ENCODE measurements at places on chromosomes 12 and 14. TPM values are rescaled to one million over a fixed set of nuclear protein-coding genes. Genes with fewer than 3 reads are reported as not detected.

GRCh38 chr14:64388533-64389285, 556 bp downstream of the MTHFD1 start:
- H3K36me3 ChIP-seq, result no peaks in the 10 kb centered on the region
- peak overlapping the region; percentile 22 for H3K4me3 ChIP-seq
- DNase-seq, result no peak
- H3K27me3 ChIP-seq, result no peaks in the 10 kb centered on the region

LRRK2 gene
- 23.3 TPM for total RNA-seq

SALL2 gene
- 12.2 TPM for total RNA-seq

DNA sequence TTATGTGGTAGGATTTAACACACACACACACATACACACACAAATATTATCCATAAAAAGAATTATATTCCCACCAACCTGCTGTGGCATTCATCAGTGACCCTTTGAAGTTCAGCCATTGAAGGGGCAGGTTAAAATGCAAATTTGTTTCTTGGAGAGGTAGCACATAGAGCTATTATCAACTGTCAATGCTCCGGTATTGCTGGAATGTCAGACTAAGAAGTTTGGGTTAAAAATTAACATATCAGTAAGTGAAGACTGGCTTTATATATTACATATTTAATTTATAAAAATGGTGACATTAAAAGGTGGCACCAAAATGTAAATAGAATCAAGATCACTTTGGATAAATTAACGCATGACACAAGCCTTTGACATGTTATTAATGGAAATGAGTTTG, 207.3 kb downstream of the DAD1 start:
- no peak overlapping the region for H3K27ac ChIP-seq
- no peaks in the 10 kb centered on the region for H3K27me3 ChIP-seq
- H3K36me3 ChIP-seq, result no peaks in the 10 kb centered on the region
- no peak overlapping the region for H3K4me3 ChIP-seq
- peaks cover 3% of the 10 kb centered on the region for H3K4me1 ChIP-seq

- H3K4me3 ChIP-seq, result no peak overlapping the region
- no peak overlapping the region for H3K27ac ChIP-seq
- H3K27me3 ChIP-seq, result no peaks in the 10 kb centered on the region
Measured at GRCh38 chr12:77894556-77894955, 63.9 kb downstream of the NAV3 start.

- H3K27ac ChIP-seq, result no peak overlapping the region
- no peaks in the 10 kb centered on the region for H3K4me1 ChIP-seq
- H3K36me3 ChIP-seq, result no peaks in the 10 kb centered on the region
- DNase-seq, result peak; percentile 51
- no peaks in the 10 kb centered on the region for H3K27me3 ChIP-seq
Measured at GRCh38 chr12:131942671-131943070, 7.1 kb upstream of the EP400 start.

FAM161B gene
- total RNA-seq, result 6.7 TPM

DNA sequence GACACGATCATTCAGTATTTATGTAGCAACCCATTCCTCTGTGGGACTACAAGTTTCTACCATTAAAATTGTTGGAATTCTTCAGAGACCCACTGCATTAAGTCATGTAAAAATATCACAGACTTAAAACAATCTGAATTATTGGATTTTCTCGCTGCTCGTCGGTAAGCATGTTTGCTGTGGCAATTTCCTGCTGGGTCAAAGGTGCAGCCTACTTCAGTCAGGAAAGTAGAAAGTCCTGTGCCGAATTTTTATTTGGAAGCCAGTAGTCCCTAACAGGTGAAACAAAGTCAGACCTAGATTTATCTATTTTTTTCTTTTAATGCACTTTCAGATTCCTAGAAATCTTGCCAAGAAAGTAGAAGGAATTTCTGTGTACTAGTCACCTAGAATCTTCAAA, 110.4 kb upstream of the MYL2 start:
- DNase-seq, result no peak
- H3K27me3 ChIP-seq, result no peaks in the 10 kb centered on the region
- H3K36me3 ChIP-seq, result no peaks in the 10 kb centered on the region
- no peak overlapping the region for H3K4me3 ChIP-seq
- no peaks in the 10 kb centered on the region for H3K4me1 ChIP-seq
- no peak overlapping the region for H3K27ac ChIP-seq

DNA sequence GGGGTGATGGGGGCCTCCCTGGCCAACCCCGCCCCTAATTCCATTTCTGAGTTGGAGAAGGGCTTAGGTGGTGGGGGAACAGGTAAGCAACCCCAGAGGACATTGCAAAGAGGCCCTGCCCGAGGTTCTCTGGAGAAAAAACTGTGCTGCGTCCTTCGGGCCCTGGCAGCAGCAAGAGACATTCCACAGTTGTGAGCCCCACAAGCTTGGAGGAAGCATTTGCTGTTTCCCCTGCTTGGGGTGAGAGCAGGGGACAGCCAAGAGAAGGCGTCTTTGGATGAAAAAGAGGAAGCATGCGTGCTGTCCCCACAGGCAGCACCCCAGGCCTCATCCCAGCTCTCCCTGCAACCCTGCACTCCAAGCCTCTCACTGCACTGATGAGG, 1.3 kb downstream of the BDKRB2 start:
- no peaks in the 10 kb centered on the region for H3K27me3 ChIP-seq
- DNase-seq, result no peak
- no peak overlapping the region for H3K4me3 ChIP-seq

DNA sequence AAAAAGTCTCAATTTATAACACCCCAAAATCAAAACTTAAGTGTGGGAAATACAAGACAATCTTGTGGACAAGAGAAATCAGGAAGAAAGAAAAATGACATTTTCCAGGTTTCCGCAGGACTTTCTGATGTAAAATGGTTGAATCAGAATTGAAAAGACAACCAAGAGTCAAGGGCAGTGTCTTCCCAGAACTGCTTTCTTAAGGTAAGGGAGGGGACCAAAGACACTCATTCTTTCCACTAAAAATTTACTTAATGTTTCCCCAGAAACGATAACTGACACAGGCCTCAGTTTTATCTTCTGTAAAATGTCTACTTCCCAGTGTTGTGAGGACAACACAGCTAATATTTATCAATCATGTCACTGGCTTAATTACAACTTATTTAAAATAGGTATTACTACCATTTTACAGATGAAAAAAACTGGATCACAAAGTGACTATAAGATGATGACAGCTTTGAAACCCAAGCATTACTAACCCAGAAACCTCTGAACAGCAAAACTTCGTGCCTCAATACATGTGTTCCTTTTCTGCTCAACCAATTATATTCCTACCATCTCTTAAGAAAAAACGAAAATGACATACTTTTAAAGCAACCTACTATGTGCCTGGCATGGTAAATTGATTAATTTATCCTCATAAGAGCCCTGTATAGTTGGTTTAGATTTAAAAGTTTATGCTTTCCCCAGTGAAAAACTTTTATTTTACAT, 4.6 kb downstream of the SINHCAF start:
- H3K4me1 ChIP-seq, result no peaks in the 10 kb centered on the region
- H3K4me3 ChIP-seq, result no peak overlapping the region
- H3K27ac ChIP-seq, result no peak overlapping the region
- no peaks in the 10 kb centered on the region for H3K36me3 ChIP-seq
- no peaks in the 10 kb centered on the region for H3K27me3 ChIP-seq

DNA sequence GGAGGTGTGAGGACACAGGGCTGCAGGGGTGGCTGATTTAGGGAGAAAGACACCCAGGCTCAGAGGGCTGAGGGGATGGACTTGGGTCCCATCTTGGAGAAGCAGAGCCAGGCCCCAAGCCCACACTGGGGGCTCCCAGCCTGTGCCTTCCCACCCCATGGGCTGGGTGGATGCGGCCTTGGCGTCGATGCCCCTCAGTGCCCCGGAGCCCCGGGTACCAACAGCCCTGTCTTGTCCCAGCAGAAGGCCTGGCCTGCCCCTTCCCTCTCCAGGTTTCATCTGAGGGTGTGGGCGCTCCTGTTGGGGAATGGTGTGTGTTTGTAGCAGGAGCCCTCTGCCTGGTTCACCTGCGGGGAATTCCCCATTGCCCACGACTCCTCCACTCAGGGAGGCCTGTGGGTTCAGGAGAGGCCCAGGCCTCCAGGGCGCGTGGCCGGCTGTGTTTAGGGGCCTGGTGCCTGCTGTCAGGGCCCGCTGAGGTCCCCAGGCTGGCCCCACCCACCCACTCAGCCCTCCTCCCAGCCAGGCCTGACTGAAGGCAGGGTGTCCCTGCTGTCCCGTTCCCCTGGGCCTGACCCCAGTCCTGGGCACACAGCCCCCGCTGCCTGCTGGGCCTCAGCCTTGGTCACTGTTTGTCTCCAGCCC, 51.1 kb upstream of the BEGAIN start:
- H3K36me3 ChIP-seq, result no peaks in the 10 kb centered on the region
- H3K4me3 ChIP-seq, result no peak overlapping the region
- DNase-seq, result no peak
- no peaks in the 10 kb centered on the region for H3K27me3 ChIP-seq

DNA sequence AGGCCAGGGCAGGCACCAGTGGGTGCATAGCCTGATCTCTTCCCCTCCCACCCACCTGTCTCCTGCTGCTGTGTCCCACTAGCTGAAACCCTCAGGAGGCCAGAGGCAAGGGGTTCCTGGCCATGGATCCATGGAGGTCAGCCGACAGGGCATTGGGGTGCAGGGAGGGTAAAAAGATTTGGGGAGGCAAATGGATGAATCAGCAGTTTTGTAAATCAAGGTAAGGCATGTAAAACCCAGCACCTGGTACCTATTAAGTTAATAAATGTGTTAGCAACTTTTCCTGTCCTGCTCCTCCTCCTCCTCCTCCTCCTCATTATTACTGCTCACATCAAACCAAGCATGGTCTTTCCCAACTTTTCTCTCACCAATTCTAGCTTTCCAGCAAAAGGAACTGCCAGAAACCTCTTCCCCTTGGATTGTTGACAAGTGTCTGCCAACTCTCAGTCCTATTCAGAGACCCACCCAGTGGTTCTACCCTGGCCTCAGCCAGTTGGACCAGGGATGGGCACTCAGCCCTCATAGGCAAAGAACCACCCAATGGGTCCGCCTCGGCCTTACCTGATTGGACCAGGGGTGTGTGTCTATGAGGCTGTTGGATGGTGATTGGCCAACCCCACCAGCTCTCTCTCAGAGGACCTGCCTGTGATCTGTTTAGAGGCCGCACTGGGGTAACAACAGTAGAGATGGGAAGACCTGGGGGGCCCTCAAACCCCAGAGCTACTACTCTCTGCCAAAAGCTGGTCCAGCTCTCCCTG, 155.7 kb upstream of the GSC start:
- H3K27me3 ChIP-seq, result no peaks in the 10 kb centered on the region
- no peaks in the 10 kb centered on the region for H3K4me1 ChIP-seq
- H3K27ac ChIP-seq, result no peak overlapping the region
- no peak overlapping the region for H3K4me3 ChIP-seq
- no peaks in the 10 kb centered on the region for H3K36me3 ChIP-seq

DNA sequence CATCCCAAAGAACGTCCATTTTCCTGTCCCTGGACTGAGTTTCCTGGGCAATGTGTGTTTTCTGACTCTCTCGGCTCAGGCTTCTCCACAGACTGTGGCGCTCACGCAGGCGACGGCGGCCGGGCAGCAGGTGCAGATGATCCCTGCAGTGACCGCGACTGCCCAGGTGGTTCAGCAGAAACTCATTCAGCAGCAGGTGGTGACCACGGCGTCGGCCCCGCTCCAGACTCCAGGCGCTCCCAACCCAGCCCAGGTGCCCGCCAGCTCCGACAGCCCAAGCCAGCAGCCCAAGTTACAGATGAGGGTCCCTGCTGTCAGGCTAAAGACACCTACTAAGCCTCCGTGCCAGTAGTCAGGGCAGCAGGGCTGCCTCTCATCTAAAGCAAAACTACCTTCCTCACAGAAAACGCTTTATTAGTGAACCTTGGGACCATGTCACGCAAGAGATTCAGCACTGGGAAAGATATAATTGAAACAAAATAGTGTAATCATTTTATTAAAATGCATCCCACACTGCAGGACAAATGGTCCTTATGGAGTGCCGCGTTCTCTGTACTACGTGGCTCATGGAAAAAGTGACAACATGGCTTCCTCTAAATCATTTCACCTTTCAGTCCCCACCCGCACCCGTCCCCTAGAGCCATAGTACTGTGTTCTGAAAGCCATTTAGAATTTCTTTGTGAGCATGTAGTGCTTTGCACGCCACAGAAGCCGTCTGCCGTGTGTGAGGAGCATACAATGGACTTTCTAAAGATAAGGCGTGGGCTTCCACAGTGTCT, 66.6 kb downstream of the DDX51 start:
- DNase-seq, result no peak
- no peaks in the 10 kb centered on the region for H3K4me1 ChIP-seq
- no peak overlapping the region for H3K27ac ChIP-seq
- no peak overlapping the region for H3K4me3 ChIP-seq
- H3K36me3 ChIP-seq, result peaks cover 6% of the 10 kb centered on the region
- H3K27me3 ChIP-seq, result no peaks in the 10 kb centered on the region

OTOGL gene
- 0.54 TPM for total RNA-seq

DNA sequence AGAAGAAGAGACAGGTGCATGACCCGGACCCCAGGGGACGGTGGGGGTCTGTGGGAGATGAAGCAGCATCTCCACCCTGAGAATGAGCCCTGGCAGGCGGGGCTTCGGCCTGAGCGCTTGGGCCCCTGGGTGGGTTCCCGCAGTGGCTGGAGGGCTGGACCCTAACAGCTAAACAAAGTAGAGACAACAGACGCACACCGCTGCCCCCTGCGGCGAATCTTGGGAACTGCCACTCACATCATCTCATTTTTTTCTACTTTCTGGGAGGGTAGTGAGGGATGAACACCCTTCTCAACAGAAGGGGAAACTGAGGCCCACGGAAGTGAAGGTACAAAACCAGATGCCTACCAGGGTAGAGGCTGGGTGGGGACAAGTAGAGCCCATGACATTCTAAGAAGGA, 104.7 kb downstream of the RFLNA start:
- no peaks in the 10 kb centered on the region for H3K36me3 ChIP-seq
- H3K4me3 ChIP-seq, result no peak overlapping the region
- DNase-seq, result no peak
- H3K27ac ChIP-seq, result no peak overlapping the region
- H3K27me3 ChIP-seq, result no peaks in the 10 kb centered on the region
- H3K4me1 ChIP-seq, result no peaks in the 10 kb centered on the region

CD163L1 gene
- 39.8 TPM for total RNA-seq

DNA sequence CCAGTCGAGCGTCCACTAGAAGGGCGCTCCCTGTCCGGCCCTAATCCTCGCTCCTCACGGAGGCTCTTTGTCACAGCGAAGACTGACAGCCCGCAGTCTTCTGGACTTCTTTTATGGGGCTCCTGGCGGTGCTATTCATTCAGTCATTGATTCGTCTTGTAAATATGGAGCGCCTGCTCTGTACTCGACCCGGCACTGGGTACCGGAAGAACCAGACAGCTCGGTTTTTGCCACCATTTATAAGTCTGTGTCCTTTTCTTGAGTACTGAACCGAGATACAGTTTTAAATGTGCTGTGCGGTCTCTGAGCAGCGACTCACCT, 570 bp downstream of the DMAC2L start:
- peak overlapping the region; percentile 76 for H3K4me3 ChIP-seq
- no peak for DNase-seq
- H3K36me3 ChIP-seq, result no peaks in the 10 kb centered on the region
- peak overlapping the region; percentile 53 for H3K27ac ChIP-seq
- H3K27me3 ChIP-seq, result no peaks in the 10 kb centered on the region

DNA sequence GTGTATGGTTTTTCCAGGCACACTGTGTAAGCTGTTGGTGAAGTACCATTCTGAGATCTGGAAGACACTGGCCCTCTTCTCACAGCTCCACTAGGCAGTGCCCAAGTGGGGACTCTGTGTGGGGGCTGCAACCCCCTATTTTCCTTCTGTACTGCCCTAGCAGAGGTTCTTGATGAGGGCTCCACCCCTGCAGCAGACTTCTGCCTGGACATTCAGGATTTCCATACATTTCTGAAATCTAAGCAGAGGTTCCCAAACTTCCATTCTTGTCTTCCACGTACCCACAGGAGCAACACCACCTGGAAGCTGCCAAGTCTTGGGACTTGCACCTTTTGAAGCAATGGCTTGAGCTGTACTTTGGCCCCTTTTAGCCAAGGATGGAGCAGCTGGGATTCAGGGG, 85.2 kb upstream of the PRMT8 start:
- no peaks in the 10 kb centered on the region for H3K27me3 ChIP-seq
- H3K27ac ChIP-seq, result no peak overlapping the region
- no peak for DNase-seq
- no peaks in the 10 kb centered on the region for H3K4me1 ChIP-seq
- H3K4me3 ChIP-seq, result no peak overlapping the region
